ENCODE measurements at places on chromosomes 2 and 18. TPM values are rescaled to one million over a fixed set of nuclear protein-coding genes. Genes with fewer than 3 reads are reported as not detected.

- H3K36me3 ChIP-seq = peaks cover 6% of the 10 kb centered on the region
- H3K27ac ChIP-seq = no peak overlapping the region
- DNase-seq = no peak
- H3K4me3 ChIP-seq = no peak overlapping the region
- H3K27me3 ChIP-seq = no peaks in the 10 kb centered on the region
Measured at GRCh38 chr2:202821206-202822160, 50.1 kb downstream of the ICA1L start.

GRCh38 chr18:52766002-52766545, 426.1 kb downstream of the DCC start:
- H3K36me3 ChIP-seq = no peaks in the 10 kb centered on the region
- no peaks in the 10 kb centered on the region for H3K27me3 ChIP-seq
- no peak for DNase-seq
- no peak overlapping the region for H3K4me3 ChIP-seq
- H3K4me1 ChIP-seq = no peaks in the 10 kb centered on the region

DNA sequence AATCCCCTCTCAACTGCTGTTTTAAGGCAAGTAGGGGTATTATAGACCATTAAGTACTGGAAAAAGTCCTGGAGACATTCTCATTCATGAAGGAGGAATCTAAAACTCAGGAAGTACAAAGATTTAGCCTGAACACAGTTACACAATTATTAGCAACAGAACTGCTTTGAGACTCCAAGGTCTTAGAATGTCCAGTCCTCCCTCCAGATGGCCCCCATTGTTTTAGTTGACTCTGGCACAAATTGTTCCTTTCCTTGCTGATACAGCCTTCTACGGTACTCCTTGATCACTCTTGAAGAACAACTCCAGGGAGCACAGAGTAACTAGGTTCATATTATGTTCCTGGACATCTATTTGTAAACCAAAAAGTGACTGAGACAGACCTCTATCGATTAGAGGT, 210.1 kb upstream of the RND3 start:
- no peaks in the 10 kb centered on the region for H3K27me3 ChIP-seq
- no peaks in the 10 kb centered on the region for H3K36me3 ChIP-seq
- no peak overlapping the region for H3K4me3 ChIP-seq
- DNase-seq = peak; percentile 25
- H3K27ac ChIP-seq = no peak overlapping the region

DNA sequence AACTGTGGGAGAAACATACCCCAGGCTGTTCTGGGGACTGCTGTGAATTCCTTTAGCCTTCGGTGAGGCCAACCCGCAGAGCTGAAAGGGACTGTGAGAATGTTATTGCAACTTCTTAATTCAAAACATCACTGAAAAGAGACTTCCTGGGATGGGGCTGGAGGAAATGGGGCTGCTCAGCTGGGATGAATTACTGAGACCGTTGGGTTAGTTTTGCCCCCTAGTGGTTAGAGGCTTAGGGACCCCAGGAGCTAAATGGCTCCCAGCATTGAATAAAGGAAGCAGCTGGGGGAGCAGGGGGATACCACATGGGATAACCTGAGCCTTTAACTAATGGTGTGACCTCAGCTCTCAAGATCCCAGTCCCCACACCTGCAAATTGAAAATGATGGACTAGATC, 941.1 kb upstream of the FANCL start:
- DNase-seq = no peak
- no peaks in the 10 kb centered on the region for H3K36me3 ChIP-seq
- no peaks in the 10 kb centered on the region for H3K4me1 ChIP-seq
- H3K4me3 ChIP-seq = no peak overlapping the region
- H3K27ac ChIP-seq = no peak overlapping the region
- no peaks in the 10 kb centered on the region for H3K27me3 ChIP-seq

GRCh38 chr2:62250239-62250638, 54.3 kb downstream of the B3GNT2 start:
- no peak overlapping the region for H3K4me3 ChIP-seq
- no peaks in the 10 kb centered on the region for H3K4me1 ChIP-seq
- no peak for DNase-seq
- H3K36me3 ChIP-seq = no peaks in the 10 kb centered on the region
- no peak overlapping the region for H3K27ac ChIP-seq

DNA sequence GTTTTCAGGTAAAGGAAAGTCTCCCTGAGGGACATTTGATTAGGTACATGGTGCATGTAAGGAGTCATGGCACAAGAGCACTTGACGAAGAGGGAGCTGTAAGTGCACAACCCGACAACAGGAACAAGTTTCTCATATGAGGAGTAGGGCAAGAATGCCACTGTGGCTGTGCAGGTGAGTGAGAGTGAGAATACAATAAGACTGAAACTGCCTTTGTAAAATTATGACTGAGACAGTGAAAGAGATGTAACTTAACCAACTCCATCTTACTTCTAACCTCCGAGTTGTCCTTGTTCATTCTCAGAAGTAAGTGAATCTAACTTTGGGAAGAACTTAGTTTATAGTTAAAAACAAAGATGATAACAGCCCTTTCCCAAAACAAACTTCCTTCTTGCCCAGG, 1025.8 kb upstream of the CNTNAP5 start:
- no peak for DNase-seq
- H3K36me3 ChIP-seq = no peaks in the 10 kb centered on the region
- no peak overlapping the region for H3K4me3 ChIP-seq
- H3K27me3 ChIP-seq = no peaks in the 10 kb centered on the region
- no peaks in the 10 kb centered on the region for H3K4me1 ChIP-seq

DNA sequence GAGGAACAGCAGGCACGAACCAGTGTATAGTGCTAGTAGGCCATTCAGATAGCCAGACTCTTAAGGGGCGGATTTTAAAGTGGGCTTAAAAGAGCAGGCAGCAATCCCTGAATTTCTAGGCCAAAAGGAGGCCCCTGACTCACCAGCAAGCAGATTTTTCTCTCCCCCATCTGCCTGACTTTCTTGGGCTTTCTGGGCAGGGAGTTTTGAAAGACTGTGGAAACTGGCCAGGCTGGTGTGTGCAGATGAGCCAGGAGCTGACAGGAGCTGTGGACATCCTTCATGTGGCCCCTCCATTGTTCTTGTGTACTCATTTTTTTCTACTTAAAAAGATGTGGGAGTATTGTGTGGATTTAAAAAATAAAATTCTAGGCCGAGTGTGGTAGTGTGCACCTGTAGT, 59.0 kb downstream of the GLI2 start:
- no peak for DNase-seq
- H3K36me3 ChIP-seq = peaks cover 6% of the 10 kb centered on the region
- no peak overlapping the region for H3K4me3 ChIP-seq
- H3K4me1 ChIP-seq = peaks cover 58% of the 10 kb centered on the region
- H3K27me3 ChIP-seq = no peaks in the 10 kb centered on the region

DNA sequence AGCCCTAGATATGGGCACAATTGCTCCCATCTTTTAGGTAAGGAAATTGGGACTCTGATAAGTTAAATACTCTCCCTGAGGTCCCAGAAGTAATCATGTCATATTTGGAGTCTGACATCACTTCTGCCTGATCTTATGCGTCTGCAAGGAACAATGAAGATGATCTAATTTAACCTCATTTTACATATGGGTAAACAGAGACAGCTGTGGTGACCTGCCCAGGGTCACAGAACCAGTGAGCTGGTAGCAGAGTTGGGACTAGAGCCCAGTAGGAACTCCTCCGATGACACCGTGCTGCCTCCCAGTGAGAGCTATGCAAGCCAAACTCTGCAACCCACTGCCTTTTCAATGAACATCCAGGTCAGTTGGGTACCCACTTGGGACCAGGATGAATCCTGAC, 17.8 kb downstream of the CTAGE1 start:
- H3K27me3 ChIP-seq = no peaks in the 10 kb centered on the region
- H3K36me3 ChIP-seq = no peaks in the 10 kb centered on the region
- H3K4me1 ChIP-seq = no peaks in the 10 kb centered on the region
- no peak for DNase-seq

DNA sequence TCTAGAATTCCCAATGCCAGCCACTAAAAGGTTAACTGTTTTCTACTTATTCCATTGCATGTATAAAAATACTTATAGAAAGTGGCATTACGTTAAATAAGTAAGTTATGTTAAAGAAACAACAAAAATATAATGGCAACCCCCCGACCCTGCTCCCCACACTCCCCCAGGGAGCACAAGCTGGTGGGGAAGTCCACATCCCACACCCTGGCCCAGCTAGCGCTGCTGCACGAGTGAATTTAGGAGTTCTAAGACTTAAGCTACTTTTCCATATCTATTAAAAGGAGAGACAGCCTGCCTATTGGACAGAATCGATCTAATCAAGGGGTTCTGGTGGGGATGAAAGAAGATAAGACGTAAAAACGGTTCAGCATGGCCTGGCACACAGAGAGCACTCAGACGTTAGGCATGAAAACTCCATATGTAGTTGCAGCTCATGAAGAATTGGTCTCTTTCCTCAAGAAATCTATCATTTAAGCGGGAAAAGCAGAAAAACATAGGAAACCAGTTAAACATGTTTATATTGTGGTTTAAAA, 16.6 kb downstream of the HJURP start:
- DNase-seq = no peak
- H3K36me3 ChIP-seq = peaks cover 13% of the 10 kb centered on the region
- no peaks in the 10 kb centered on the region for H3K4me1 ChIP-seq
- no peaks in the 10 kb centered on the region for H3K27me3 ChIP-seq

GRCh38 chr2:224151680-224152310, 112.7 kb upstream of the SERPINE2 start:
- H3K4me3 ChIP-seq = no peak overlapping the region
- no peak for DNase-seq
- H3K4me1 ChIP-seq = no peaks in the 10 kb centered on the region

GRCh38 chr18:3688690-3689089, 238.7 kb downstream of the TGIF1 start:
- H3K4me3 ChIP-seq = no peak overlapping the region
- no peaks in the 10 kb centered on the region for H3K27me3 ChIP-seq
- no peaks in the 10 kb centered on the region for H3K4me1 ChIP-seq
- H3K27ac ChIP-seq = no peak overlapping the region

DNA sequence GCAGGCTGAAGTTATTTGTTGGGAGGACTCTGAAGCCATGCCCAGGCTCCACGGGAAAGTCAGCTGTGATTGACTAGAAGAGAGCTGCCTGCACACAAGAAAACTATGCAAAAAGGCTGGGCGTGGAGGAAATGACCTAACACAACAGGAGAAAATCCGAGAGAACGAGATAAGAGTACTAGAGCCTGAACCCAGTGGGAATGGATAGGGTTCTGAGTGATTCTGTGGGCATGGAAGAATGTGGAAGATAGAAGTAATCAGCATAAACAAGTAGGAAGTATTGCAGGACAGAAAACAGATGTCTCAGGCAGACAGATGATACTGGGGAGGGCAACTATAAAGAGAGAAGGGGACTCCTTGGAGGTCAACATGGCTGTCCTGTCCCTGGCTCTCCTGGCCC, 12.1 kb upstream of the COPS8 start:
- no peak for DNase-seq
- no peak overlapping the region for H3K27ac ChIP-seq
- no peak overlapping the region for H3K4me3 ChIP-seq
- no peaks in the 10 kb centered on the region for H3K27me3 ChIP-seq
- H3K36me3 ChIP-seq = no peaks in the 10 kb centered on the region

GRCh38 chr2:46032996-46033395, 264.2 kb upstream of the EPAS1 start:
- DNase-seq = no peak
- no peak overlapping the region for H3K27ac ChIP-seq
- H3K36me3 ChIP-seq = peaks cover under 1% of the 10 kb centered on the region

- DNase-seq = no peak
- no peak overlapping the region for H3K27ac ChIP-seq
- H3K36me3 ChIP-seq = no peaks in the 10 kb centered on the region
- no peak overlapping the region for H3K4me3 ChIP-seq
- H3K4me1 ChIP-seq = peaks cover 4% of the 10 kb centered on the region
- H3K27me3 ChIP-seq = no peaks in the 10 kb centered on the region
Measured at GRCh38 chr2:11925295-11926066, 179.0 kb downstream of the LPIN1 start.

DNA sequence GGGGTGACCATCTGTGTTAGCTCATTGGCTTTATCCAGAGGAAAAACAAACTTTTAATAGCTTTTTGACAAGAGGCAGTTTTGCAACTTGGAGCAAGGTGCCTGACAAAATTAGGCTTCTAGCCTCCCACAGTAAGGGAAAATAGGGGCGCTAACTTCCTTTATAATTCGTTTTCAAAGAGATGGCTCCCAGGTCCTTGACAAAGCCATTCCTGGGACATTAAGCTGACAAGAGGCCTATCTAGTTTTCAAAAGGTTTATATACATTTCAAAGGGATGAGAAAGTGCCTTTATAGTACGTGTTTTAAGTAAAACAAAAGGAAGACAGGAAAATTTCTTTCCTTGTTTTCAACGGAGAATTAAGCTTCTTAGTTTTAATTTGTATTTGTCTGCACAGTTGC, 159.4 kb upstream of the GCFC2 start:
- H3K4me3 ChIP-seq = no peak overlapping the region
- no peak overlapping the region for H3K27ac ChIP-seq
- no peaks in the 10 kb centered on the region for H3K4me1 ChIP-seq

DNA sequence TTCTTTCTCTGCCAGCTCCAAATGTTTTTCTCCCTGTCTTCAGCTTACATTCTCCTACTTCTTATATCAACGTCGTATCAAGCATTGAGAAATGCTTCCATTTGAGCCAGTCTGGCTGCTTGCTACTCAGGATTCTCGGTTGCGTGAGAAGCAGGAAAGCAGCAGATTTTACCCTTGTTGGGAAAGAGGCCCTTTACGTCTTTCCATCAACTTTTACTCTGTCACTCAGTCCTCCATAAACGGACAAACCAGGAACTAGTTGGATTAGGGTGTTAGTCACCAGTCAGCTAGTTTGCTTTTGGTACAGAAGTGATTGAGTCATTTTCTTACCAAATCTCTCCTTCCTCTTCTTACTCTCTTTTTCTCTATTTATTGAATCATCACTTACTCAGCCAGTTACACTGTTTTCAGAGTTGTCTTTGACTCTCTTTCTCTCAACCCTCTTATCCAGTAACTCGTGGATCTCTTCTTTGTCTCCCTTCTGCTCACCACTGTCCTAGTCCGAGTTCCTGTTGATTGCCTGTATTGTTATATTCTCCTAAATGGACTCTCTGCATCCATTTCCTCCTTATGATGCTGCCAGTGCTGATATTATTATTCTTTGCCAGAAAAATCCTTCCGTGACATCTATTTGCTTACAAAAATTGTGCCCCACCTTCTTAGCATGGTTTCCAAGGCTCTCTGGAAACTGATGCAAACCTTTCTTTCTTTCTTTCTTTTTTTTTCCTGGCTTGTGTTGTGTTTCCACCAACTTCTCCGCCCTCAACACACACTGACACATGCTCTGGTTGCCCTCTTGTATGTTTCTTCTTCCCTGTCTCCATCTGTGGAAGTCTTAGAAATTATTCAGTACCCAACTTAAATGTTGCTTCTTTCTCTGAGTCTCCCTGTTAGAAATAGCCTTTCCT, 61.5 kb downstream of the VRK2 start:
- H3K36me3 ChIP-seq = no peaks in the 10 kb centered on the region
- H3K4me3 ChIP-seq = no peak overlapping the region
- H3K27ac ChIP-seq = no peak overlapping the region
- H3K4me1 ChIP-seq = no peaks in the 10 kb centered on the region
- H3K27me3 ChIP-seq = no peaks in the 10 kb centered on the region

The RBMS1 gene
- total RNA-seq = 72.0 TPM

The UGT1A8 gene
- total RNA-seq = not detected

The GRHL1 gene
- 25.8 TPM for total RNA-seq

The RAPGEF4 gene
- total RNA-seq = 31.1 TPM

The VIT gene
- 1.5 TPM for total RNA-seq

The NCKAP5 gene
- 10.6 TPM for total RNA-seq

The AFF3 gene
- total RNA-seq = 43.6 TPM

The CCDC148 gene
- 9.8 TPM for total RNA-seq

The RAB17 gene
- total RNA-seq = 1.1 TPM

The CRACDL gene
- total RNA-seq = 1.9 TPM

The PSD4 gene
- 6.4 TPM for total RNA-seq

The SERPINB4 gene
- not detected for total RNA-seq

The LIPG gene
- total RNA-seq = 3.6 TPM

The UGT1A4 gene
- not detected for total RNA-seq

The CELF4 gene
- total RNA-seq = 46.2 TPM

Data from spinal cord (tissue), 10 donors.